ENCODE measurements at places on chromosomes 7 and 10.

- DNase-seq: no peak
Observed at GRCh38 chr7:95628831-95629439, 32.6 kb upstream of the PDK4 start.

- DNase-seq: no peak
Observed at GRCh38 chr10:3812141-3812540, 27.1 kb upstream of the KLF6 start.

DNA sequence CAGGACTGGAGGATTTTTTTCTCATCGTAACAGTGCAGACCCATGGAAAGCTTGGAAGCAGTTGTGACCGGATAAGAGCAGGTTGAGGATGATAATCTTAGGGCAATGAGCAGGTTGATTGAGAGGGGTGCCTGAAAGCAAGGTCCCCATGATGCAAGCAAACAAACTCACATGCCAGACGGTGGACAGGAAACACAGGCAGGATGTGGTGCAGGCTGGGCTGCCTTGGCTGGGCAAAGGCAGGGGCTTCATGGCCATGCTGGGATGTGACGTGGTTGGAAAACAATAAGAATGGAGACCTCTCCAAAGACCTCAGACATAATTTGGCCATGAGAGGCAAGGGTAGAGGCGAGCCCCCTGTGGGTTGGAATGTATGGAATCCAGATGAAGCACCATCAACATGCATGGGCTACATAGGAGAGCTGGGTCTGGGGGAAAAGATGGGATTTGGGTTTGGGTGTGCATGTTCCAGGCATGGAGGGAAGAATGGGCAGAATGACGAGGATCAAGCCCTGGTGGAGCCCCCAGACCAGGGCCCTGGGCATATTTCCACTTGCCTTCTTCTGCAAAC is 58.3 kb downstream of the IKZF1 start:
- DNase-seq: no peak

DNA sequence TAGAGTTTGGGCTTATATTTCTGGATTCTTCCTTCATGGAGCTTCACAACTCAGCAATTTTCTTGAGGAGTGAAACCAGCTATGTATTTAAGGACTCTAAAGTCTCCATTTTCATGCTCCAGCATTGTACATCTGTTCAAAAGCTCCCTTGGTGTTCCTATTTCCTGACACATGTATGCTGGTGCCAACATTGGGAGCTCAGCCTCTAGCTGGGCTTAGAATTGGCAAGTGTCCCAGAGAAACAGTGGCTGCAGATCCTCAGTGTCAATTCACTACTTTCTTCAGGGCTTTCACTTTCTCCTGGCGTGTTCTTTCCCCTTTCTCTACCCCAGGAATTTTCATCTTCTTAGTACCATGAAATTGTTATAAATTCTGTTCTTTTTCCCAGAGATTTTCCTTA is 103.1 kb downstream of the ZNF467 start:
- peak; percentile 70 for DNase-seq

- DNase-seq: no peak
Observed at GRCh38 chr7:101740981-101741725, 76.3 kb upstream of the CUX1 start.

- DNase-seq: peak; percentile 74
Observed at GRCh38 chr7:1123715-1124114, 35.8 kb downstream of the GPER1 start.

DNA sequence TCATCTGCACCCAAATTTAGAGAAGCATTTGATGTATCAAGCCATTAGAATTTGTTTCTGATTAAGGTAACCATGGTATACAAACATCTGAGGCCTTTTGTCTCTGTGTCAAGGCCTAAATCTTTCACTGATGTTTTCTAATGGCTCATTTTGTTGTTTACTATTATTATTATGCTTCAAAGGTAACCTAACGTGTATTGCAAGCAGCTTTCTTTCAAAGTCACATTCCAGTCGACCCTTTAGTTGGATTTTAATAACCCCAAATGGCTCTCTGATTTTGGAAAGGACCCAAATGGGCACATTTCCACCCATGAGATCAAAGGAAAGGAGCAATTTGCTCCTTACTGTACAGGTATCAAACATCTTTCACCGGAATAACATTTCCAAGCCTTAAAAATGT is 46.7 kb upstream of the WNT16 start:
- no peak for DNase-seq

- DNase-seq: no peak
Observed at GRCh38 chr10:53009961-53010907, 237.7 kb upstream of the MBL2 start.

DNA sequence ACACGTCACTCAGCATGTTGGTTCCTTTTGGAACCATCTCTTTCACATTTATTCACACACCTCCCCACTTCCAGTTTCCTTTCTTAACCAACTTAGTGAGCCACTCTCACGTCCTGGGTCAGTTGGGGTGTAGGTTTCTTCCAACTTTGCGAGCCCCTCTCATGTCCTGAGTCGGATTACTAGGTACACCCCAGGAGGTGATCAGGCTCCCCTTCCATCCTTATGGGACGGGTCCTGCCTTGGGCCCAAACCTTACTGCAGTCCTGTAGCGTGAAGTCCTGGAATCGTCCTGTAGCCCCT is 7.7 kb downstream of the ERV3-1 start:
- no peak for DNase-seq

DNA sequence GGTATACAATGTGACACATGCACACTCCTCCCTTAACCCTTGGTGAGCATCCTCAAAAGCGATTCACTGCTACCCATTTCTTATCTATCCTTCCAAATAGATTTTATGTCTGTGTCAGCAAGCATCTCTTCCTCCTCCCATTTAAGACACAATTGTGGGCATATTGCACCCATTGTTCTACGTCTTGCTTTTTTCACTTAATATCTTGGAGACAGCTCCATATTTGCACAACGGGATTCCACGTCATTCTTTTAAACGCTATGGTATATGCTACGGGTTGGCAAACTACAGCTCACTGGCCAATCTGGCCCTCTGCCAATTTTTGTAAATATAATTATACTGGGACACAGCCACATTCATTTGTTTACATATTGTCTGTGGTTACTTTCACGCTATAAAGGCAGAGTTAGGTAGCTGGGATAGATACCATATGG is 88.6 kb downstream of the RNF216 start:
- no peak for DNase-seq

GRCh38 chr10:109820620-109821405 is 102.5 kb downstream of the XPNPEP1 start:
- no peak for DNase-seq

- DNase-seq: no peak
Observed at GRCh38 chr7:16189026-16189715, 232.2 kb downstream of the CRPPA start.

DNA sequence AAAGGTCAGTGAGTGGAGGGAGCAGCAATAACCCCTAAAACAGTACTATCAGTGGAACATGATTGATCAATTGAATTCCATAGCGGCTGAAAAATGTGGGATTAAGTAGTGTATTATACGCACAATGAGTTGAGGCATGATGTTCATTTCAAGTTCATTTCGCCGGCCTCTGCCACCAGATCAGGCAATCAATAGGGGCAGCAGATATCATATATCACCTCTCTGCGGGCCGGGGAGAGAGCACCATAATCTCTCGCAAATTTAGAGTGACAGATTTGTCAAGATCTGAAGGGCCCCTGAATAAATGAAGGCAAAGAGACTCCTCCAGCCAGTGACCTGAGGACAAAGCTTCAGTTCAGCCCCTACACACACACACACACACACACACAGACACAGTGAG is 58.5 kb downstream of the PAX2 start:
- no peak for DNase-seq

GRCh38 chr7:127629268-127629854 is 11.4 kb upstream of the PAX4 start:
- DNase-seq: no peak

DNA sequence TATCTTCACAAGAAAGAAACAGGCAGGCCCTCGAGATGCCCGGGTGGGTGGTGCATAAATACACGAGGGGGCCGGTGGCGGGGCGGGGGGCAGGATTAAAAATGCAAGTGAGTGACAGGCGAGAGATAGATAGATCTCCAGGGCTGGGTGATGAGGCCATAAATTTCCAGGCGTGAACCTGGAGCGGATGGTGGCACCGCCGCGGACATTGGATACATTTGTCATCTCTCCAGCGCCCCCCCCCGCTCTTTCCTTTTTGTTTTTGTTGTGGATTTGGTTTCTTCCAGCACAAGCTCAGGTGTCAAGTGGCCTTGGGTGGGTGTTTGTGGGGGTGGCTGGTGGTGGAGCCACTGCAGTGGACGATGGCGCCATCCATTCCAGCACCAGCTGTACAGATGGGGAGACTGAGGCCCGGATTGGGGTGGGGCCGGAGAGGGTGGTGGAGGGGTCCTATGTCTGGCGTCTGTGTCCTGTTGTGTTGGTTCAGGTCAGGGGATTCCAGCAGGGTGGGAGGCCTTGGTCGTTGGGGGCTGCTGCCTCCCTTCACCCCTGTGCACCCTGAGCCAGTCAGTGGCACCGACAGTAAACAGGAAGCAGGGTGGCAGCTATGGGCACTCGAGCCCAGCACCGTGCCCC is 2.9 kb downstream of the ELFN1 start:
- DNase-seq: no peak

GRCh38 chr10:1664333-1664964 is 72.9 kb downstream of the ADARB2 start:
- DNase-seq: no peak

Data from globus pallidus (tissue), 1 donor.